ENCODE measurements at places on chromosomes 4 and X.

DNA sequence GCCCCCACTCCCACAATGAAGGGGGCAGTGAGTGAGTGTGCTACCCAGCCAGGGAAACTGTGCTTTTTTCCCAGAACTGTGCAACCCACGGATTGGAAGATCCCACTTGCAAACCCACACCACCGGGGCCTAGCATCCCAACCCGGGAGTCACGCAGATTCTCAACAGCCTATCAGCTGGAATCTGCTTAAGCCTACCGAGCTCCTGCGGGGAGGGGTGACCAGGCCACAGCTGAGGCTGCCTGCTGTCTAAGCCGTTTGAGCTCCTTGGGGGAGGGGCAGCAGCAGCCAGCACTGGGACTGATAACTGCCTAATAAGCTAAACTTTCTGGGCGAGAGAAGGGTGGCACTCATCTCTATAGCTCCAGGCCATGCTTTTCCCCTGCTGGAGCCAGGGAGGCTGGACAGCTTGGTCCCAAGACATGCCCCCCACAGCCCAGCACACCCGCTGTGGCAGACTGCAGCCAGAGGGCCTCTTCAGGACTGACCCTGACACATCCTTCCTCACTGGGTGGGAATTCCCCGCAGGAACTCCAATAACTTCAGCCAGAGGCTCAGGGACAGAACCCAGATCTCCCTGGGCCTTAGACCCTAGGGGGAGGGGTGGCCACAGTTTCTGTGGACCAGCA lies 161.3 kb upstream of the MAGEB18 start:
- no peak for DNase-seq

DNA sequence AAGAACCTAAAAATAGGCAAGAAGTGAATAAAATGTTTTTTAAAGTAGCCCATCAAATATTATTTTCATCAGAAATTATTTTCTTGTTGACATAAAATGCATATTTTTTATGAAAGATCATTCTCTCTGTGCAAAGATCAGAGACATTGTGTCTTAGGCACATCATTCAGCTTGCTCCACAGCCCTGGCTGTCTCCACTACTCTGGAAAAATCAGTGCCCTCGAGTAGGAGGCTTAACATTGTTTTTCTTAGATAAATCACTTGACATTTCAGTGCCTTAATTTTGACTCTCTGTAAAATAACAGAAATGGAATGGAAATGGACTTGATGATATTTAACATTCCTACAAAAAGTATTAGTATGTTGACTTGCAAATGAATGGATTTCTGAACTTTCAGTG lies 77.9 kb downstream of the FAT4 start:
- DNase-seq: no peak

GRCh38 chr4:83860200-83860599 lies 324.3 kb downstream of the GPAT3 start:
- DNase-seq: no peak

GRCh38 chr4:53786632-53787031 lies 195.3 kb upstream of the LNX1 start:
- DNase-seq: no peak

- no peak for DNase-seq
These were observed 53.6 kb downstream of the OSTC start for GRCh38 chr4:108703966-108704365.

DNA sequence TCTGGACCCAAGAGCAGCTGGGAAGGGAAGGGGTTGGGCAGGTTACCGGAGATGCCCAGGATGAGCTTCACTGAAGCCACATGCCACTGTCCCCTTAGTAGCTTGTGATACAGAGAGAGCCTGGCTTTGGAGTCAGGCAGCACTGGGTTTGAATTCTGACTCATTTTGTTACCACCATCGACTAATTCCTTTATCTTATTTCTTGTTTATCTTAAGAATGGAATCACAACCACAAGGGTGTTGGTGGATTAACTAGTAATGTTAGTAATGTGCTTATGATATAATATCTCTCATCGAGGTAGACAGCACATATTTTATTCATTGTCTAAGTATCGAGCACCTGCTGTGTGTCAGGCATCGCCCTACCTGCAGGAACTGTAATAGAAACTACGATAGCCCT lies 17.7 kb upstream of the STX18 start:
- DNase-seq: no peak

GRCh38 chrX:2691543-2692220 lies 587 bp downstream of the CD99 start:
- DNase-seq: no peak

DNA sequence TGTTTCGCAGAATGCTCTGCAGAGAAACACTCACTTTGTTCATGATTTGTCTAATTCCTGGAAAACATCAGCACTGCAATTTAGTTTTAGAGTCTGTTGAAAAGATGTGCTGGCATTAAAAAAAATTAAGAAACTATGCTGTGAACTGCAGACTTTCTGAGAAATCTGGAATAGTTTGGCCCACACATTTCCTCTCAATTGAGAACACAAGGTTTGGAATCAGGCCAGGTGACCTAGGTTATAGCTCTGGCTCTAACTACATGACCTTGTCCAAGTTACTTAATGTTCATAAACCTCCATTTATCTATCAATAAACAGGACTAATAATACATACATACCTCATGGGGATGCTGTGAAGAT lies 61.4 kb upstream of the ENPEP start:
- DNase-seq: no peak

- DNase-seq: no peak
These were observed 194.8 kb upstream of the RASGEF1B start for GRCh38 chr4:81666491-81666890.

DNA sequence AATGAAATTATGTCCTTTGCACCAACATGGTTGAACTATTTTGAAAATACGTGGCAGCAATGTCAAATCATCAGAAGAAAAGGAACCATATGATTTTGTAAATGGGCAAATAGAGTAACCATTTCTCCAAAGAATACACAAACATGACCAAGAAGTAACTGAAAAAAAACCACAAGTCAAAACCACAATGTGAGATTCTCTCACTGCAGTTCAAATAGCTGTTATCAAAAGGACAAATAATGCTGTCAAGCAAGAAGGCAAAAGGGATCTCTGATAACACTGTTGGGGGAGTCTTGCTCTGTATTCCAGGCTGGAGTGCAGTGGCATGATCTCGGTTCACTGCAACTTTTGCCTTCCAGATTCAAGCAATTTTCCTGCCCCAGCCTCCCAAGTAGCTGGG lies 280.8 kb upstream of the ZCCHC13 start:
- DNase-seq: no peak

GRCh38 chrX:100376576-100376975 lies 33.5 kb downstream of the PCDH19 start:
- no peak for DNase-seq

- DNase-seq: no peak
These were observed 351.6 kb downstream of the GPM6A start for GRCh38 chr4:175460414-175460813.

GRCh38 chr4:155578726-155579370 lies 87.8 kb upstream of the GUCY1A1 start:
- no peak for DNase-seq

- DNase-seq: no peak
These were observed 1394.2 kb upstream of the PCDH7 start for GRCh38 chr4:29326004-29326403.

GRCh38 chr4:44806071-44806470 lies 79.7 kb upstream of the GNPDA2 start:
- DNase-seq: no peak

GRCh38 chr4:38242101-38242500 lies 281.9 kb downstream of the PTTG2 start:
- DNase-seq: no peak

DNA sequence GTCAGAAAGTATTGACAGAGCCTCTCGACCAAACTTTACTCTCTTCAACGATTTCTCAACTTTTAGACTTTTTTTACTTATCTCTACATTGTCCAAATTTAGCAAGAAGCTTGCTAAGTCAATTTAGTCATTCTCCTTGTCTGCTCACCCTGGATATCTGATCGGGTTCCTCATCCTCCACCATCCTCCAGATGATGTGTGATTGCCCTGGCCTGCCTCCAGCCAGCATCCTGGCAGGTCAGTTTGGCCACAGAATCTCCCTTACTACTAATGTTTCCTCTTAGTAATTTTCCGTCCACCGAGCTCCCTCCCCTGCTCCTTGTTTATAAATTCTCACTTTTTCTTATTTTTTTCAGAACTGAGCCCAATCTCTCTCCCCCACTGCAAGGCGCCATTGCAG lies 167.9 kb upstream of the ZFP42 start:
- DNase-seq: no peak

GRCh38 chr4:42331914-42332368 lies 65.3 kb upstream of the SHISA3 start:
- DNase-seq: no peak

GRCh38 chrX:72079607-72080006 lies 52.1 kb downstream of the RTL5 start:
- no peak for DNase-seq

DNA sequence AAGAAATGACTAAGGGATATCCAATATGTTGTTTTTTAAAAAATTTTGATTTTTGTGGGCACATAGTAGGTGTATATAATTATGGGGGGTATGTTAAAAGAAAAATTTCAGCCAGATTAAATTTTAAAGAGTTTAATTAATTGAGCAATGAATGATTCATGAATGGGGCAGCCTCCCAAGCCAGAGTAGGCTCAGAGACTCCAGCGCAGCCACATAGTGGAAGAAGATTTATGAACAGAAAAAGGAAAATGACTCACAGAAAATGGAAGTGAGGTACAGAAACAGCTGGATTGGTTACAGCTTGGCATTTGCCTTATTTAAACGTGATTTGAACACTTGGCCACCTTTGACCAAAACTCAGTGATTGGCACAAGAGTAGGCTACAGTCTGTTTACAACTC lies 91.7 kb downstream of the SPATA18 start:
- DNase-seq: no peak

DNA sequence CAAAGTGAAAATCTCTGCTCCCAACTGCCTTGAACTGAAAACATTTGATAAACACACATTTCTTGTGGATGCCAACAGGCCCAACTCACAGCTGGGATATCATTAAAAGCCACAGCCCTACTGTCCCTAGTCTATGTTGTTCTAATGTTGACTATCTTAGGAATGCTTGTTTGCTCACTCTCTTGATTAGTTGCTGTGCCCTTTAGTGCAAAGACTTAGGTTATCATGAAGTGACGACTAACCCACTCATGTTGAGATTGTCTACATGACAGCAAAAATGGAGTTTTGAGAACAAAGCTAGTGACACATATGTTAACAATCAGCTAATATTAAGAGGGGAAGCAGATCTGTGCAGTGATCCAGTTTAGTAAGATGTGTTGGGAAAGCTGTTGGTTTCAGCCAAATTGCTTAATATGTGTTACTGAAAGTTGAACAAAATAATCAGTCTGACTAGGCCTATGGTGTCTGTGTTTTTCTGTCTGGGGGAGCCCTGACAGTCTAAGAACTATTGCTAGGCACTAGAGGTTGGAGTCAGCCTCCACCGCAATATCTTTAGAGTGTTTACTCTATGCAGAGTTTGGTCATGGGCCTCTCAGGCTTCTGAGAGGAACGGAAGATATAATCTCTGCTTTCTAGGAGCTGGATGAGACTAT lies 125.5 kb downstream of the ATG4A start:
- DNase-seq: no peak

GRCh38 chrX:1649621-1650020 lies 34.8 kb downstream of the ASMT start:
- no peak for DNase-seq

DNA sequence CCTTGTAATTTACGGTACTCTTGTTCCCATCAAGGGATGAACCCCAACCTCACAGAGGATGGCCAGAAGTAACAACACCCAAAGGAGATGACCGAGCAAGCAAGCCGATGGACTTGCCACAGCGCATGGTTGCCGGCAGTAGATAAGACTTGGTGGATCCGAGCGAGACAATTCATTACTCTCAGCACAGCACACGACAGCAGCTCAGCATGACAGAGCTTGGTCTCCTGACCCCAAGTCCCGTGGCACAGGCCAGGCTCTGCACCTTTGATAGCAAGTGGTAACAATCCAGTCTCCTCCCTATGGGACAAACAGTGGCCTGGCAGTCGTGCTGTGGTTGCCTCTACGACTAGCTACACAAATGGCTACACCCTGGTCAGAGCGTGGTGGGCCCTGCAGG lies 26.3 kb downstream of the RWDD4 start:
- DNase-seq: no peak

GRCh38 chr4:9994246-9994847 lies 26.9 kb downstream of the SLC2A9 start:
- DNase-seq: no peak

DNA sequence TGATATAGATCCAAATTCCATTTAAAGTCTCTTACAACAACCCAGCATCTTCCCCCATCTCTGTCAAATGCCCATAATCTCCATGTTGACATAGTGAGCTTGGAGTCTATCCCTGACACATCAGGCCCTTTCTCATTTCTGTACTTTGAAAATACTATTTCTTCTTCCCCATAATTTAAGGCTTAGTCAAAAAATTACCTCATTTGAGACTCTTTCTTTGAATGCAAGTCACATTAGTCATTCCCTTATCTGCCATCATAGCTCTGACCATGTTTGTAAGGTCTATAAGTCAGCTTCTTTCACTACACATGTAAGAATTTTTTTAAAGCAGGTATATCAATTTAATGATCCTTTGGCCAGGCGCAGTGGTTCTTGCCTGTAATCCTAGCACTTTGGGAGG lies 99.9 kb downstream of the DDX60 start:
- no peak for DNase-seq

- no peak for DNase-seq
These were observed 368.9 kb downstream of the SLITRK2 start for GRCh38 chrX:146186540-146186939.

DNA sequence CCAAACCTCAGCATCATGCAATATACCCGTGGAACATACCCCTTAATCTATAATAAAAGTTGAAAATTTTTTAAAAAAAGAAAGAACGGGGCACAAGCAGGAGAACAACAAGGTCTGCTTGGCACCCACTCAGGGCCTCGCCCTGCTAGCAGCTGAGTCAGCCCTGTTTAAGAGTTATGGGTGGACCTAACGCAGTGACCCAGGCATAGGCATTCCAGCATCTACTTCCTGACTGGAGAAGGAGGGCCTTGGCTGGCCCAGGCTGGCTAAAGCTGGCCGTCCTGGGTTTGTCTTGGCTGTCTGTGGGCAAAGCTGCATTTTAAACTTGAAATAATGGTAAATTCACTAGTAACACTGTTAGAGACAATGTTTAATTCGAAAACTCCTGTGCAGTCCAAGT lies 236.7 kb upstream of the PGRMC2 start:
- no peak for DNase-seq

GRCh38 chr4:123588631-123589241 lies 192.1 kb downstream of the SPRY1 start:
- DNase-seq: no peak

DNA sequence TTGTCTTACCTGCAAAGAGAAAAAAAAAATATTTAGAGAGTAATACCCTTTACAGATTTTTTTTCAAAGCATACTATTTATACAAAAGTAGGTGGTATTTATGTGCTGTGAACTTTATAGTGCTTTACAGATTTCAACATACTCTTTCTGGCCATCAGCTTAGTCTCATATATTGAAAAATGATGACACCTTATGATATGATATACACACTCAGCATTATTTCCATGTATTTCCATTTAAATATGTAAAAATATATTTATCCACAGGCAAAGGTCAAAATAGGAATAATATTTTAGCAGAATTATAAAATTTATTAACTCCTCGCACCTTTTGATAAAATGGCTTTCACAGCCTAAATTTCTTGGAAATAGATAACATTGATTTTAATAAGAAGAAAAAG lies 815.8 kb upstream of the EPHA5 start:
- no peak for DNase-seq
